ENCODE measurements at places on chromosomes 1 and 21.

DNA sequence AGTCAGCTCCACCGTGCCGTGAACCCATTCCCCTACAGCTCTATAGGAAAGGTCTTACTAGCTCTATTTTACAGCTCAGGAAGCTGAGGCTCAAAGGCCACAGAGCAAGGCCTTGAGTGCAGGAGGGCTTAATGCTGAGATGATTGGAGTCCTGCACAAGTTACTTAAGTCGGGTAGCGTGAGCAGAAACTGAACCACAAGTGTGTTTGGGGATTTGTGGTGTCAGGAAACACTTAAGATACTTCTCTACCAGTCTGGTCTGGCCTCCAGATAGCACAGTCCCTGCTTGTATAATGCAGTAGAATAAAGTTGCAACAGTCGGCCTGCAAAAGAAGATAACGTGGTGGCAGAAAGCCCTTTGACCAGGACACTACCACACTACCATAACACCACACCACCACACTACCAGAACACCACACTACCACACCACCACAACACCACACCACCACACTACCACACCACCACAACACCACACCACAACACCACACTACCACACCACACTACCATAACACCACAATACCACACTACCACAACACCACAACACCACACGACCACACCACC is 118.1 kb downstream of the SPSB1 start:
- DNase-seq = peak; percentile 57

DNA sequence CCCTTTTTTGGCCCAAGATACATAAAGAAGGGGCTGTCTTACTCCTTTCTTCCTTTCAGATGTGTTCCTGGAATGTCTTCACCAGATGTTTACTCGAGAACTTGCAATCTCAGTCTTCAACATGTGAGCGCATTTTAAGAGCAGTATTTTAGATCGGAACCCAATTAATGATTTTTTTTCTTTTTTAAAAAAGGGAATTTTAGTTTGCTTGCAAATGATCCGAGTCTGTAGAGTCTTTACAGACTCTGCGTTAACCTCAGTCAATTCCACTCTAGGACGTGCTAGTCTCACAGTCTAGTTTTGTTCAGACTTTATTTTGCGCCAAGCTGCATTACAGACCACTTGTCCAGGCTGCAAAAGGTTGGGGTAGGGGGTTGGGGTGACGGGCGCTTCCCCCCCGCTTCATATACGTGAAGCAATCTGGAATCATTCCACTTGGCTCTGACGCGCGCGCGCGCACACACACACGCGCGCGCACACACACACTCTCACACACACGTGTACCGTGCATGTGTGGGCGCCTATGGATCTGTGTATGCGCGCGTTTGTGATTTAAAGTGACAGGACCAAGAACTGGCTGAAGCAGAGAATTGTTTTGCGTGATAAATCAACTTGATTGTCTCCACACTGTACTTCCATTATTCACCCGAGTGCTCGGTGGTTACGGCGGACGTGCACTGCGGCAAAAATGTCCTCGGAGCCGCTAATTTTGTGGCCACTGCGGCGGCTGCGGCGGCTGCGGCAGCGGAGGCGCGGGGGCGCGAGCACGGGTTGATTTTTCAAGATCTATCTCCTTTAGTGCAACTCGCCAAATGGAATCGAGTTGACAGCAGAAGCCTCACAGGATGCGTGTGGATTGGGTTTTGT is 25.6 kb upstream of the NFIA start:
- DNase-seq = no peak

GRCh38 chr1:29709704-29710280 is 473.5 kb downstream of the PTPRU start:
- DNase-seq = no peak

- no peak for DNase-seq
These were observed 10.6 kb downstream of the KIAA0319L start for GRCh38 chr1:35546614-35547013.

DNA sequence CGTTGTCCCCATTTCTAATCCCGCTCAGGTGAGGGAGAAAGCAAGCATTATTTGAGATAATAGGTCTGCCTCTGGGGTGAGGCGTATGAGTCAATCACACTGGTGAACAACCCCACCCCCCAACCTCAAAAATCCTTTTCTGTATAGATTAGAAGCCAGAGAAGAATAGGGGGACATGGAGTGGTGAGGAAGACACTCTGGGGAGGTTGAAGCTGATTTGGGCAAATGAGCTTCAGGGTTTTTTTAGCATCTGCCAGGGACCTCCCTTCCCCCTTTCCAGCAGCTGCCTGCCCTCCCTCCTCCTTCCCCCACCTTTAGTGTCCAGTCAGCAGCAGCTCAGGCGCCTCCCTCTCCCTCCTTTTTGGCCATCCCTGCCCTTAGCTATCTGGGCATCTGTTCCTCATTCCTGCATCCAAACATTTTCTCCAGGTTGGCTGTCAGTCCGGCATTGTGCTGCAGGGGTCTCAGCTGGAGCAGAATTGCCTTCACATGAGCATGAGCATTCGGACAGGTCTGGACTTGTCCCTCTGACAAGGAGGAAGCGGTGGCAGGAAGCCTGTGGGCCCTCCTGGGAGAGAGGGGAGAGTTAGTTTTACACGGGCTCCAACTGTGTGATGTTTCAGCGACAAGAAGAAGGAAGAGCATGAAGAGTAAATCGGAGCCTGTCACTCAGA is 30.8 kb upstream of the PTGFRN start:
- no peak for DNase-seq

GRCh38 chr1:201692555-201693394 is 136.2 kb upstream of the IPO9 start:
- no peak for DNase-seq

DNA sequence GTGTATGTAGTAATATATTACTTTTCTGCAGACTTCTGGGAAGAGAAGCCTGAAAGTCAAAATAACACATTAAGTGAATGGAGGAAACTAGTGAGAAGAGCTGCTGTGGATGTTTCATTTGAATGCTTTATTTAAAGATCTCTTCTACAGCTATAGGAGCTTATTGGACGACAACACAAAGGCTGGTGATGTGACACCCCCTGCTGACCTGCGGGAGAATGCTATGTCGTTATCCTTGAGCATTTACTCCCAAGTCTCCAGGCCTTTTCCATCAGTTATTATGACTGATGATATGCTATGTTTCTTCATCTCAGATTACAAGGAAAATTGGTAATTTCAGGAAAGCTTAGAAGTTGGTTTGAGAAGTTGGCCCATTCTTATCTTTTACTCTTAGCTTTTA is 22.3 kb upstream of the PLA2G4A start:
- DNase-seq = no peak

DNA sequence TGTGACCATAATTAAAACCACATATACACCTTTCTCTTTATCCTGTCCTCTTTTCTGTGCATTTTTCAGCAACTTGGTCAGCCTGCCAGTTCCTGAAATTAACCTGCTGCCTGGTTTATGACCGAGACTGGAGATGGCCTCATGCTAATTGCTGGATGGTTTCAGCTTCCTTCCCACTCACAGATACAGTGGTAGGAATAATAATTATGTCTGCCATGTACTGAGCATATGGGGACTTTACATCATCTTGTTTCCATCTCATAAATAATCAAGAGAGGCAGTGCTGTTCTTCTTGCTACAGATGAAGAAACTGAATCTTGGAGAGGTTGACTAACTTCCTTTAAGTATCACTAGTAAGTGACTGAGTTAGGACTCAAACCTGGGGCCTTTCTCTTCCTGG is 148.2 kb downstream of the NOS1AP start:
- DNase-seq = no peak

GRCh38 chr21:31913182-31913608 is 40.4 kb downstream of the HUNK start:
- no peak for DNase-seq

DNA sequence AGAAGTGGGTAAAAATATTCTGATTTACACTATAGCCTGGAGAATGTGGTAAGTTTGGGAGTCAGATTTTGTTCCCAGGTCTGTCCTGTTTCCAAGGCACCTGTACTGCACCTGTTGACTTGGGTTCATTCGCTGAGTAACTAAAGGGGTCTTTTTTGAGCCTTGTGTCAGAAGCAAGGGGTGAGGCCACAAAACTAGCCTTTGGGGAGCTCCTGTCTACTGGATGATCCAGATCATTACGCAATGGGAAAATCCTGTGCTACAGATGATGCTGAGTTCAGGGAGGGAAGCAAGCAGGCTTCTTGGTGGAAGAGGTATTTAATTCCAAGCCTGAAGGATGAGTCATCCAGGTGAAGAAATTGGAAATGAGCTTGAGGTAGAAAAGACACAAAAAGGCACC is 424.0 kb downstream of the MATN1 start:
- no peak for DNase-seq

DNA sequence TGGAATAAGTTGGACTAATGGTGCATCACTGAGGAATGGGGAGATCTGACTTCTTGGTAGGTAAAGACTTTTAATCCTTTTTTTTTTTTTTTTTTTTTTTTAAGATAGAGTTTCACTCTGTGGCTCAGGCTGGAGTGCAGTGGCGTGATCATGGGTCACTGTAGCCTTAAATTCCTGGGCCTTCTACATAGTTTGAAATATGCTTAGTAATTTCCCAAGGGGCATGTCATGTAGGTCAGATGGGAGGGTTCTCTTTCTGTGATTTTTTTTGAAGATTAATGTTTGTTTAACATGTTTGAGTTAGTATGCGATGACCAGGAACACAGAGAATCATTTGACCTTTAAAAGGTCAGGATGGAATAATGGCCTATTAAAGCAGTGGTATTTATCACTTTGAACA is 129.1 kb downstream of the S1PR1 start:
- no peak for DNase-seq

- no peak for DNase-seq
These were observed 114.5 kb downstream of the LRRC40 start for GRCh38 chr1:70090875-70091274.

DNA sequence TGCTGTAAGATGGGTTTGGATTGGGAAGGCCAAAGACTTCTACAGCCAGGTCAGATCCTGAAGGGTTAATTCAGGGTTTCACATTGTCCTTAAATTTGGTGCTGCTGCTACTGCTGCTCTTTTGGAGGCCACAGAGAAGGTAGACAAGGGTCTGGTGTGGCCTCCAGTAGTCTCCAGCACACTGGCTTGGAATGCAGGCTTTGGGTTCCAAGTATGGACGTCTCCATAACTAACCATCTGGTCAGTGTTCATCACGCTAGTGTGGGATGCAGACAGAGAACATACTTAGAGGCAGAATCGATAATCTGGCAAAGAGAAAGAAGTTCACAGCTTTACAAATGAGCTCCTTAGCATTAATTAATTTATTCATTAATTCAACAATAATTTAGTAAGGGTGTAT is 154.1 kb downstream of the ZBTB18 start:
- no peak for DNase-seq

- no peak for DNase-seq
These were observed 13.8 kb downstream of the MIA3 start for GRCh38 chr1:222631611-222632208.

DNA sequence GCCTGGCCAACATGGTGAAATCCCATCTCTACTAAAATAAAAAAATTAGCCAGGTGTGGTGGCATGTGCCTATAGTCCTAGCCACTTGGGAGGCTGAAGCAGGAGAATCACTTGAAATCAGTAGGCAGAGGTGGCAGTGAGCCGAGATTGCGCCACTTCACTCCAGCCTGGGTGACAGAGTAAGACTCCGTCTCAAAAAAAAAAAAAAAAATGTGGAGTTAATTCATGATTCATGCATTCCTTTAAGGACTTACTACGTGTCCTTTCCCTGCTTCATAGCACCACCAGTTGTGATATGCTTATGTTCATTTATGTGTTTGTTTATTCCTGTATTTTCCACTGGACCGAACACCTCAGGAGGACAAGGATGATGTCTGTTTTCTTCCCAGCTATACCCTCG is 12.7 kb upstream of the PRELP start:
- no peak for DNase-seq

GRCh38 chr1:1079408-1080121 is 5.5 kb upstream of the RNF223 start:
- DNase-seq = no peak

GRCh38 chr1:213332491-213332890 is 281.4 kb downstream of the RPS6KC1 start:
- DNase-seq = no peak

GRCh38 chr1:7046314-7046713 is 261.1 kb downstream of the CAMTA1 start:
- no peak for DNase-seq

- DNase-seq = no peak
These were observed 58.7 kb upstream of the LRRN2 start for GRCh38 chr1:204744107-204744779.

DNA sequence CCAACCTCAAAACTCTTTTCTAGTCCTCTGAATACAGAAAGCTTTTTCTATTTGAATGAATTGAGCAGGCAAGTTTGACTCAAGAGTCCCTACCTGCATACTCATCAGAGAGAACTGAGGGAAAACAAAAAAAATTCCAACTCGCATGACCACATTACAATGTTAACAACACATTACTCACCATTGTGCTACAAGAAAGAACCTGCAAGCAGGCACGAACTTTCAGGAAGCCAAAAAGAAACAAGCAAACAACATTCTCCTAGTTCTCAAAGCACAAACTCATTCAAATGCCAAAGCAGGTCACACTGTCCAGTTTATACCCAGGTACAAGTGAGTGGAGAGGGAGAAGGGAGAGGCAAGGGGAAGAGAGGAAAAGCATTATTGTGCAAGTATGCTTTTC is 14.6 kb downstream of the OTUD7B start:
- no peak for DNase-seq

DNA sequence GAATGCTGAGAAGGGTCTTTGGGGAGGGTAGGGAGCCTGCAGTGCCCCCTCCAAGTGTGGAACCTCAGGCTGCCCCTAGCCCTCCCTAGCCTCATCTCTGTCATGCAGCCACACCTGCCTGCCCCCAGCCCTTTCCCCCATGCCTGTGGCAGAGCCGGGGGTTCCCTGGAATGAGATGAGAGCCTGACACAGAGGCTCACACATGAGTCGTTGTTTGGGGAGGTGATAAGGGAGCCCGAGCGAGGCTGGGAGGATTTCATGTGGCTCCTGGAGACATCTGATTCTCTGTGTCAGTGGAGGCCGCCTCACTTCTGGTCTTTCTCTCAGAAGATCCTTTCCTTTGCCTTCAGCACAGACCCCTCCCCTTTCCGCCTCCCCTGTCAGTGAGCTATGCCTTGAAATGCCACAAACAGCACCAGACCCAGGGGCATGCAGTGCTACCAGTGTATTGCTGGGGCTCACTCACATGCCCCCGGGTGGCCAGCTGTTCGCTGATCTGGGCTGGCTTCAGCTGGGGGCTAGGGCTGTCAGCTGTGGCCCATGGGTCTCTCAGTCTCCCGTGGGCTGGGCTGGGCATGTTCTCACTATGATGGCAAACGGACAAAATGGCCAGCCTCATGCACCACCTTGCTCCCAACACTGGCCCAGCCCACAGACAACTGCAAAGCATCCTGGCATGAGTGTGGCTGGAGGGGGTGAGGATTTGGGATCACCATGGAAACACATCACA is 102.6 kb downstream of the AJAP1 start:
- no peak for DNase-seq

DNA sequence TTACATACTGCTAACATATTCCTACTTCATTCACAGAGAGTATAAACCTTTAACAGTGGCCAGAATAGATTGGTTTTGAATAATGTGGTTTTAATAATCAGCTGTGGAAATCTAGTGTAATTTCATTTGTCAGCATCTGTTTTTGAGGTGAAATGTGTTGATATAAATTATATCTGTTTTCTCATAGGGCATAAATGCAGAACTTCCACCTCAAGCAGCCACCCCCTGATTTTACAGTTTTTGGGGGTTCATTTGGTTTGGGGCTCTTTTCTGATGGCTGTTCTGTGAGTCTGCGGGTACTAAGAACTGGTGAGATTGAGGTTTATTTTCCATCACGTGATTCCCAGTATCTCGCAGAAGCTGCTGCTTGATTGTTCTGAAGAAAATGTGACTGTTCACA is 23.2 kb downstream of the EDARADD start:
- no peak for DNase-seq

Measured in stimulated activated naive B cell treated with anti-CD40 and anti-IgM and Interleukin-4, amounts not matched to agents 10 μg/mL and 1 μg/mL and 100 μg/mL, for 72 hours (primary cell).